ENCODE measurements at places on chromosomes 6 and 20. TPM values are rescaled to one million over a fixed set of nuclear protein-coding genes. Genes with fewer than 3 reads are reported as not detected.

ADTRP gene
- not detected for total RNA-seq

GRIK2 gene
- 25.3 TPM for total RNA-seq

SYCP2 gene
- 2.4 TPM for total RNA-seq

- peaks cover 12% of the 10 kb centered on the region for H3K4me1 ChIP-seq
- no peak for DNase-seq
- H3K4me3 ChIP-seq, result no peak overlapping the region
- peaks cover 38% of the 10 kb centered on the region for H3K27me3 ChIP-seq
- H3K36me3 ChIP-seq, result no peaks in the 10 kb centered on the region
Observed at GRCh38 chr6:41522780-41523548, 23.2 kb upstream of the FOXP4 start.

- H3K27me3 ChIP-seq, result no peaks in the 10 kb centered on the region
- no peak for DNase-seq
- no peak overlapping the region for H3K4me3 ChIP-seq
- no peaks in the 10 kb centered on the region for H3K36me3 ChIP-seq
Observed at GRCh38 chr20:58218665-58219341, 9.7 kb downstream of the ANKRD60 start.

- no peaks in the 10 kb centered on the region for H3K27me3 ChIP-seq
- no peaks in the 10 kb centered on the region for H3K36me3 ChIP-seq
- no peak for DNase-seq
- H3K4me3 ChIP-seq, result no peak overlapping the region
Observed at GRCh38 chr6:38943964-38944363, 104.6 kb upstream of the GLP1R start.

GRCh38 chr20:49675368-49676151 lies 38.1 kb downstream of the B4GALT5 start:
- H3K27ac ChIP-seq, result no peak overlapping the region
- H3K4me1 ChIP-seq, result peaks cover 4% of the 10 kb centered on the region
- H3K36me3 ChIP-seq, result no peaks in the 10 kb centered on the region
- H3K4me3 ChIP-seq, result no peak overlapping the region
- H3K27me3 ChIP-seq, result no peaks in the 10 kb centered on the region
- no peak for DNase-seq

Measured in spinal cord (tissue), 10 donors.